ENCODE measurements at places on chromosomes 4 and X.
A peak's percentile ranks its signal among the peaks of the same experiment; 100 is the strongest.

GRCh38 chr4:53586121-53586816, 5.0 kb downstream of the LNX1 start:
- DNase-seq: no peak

DNA sequence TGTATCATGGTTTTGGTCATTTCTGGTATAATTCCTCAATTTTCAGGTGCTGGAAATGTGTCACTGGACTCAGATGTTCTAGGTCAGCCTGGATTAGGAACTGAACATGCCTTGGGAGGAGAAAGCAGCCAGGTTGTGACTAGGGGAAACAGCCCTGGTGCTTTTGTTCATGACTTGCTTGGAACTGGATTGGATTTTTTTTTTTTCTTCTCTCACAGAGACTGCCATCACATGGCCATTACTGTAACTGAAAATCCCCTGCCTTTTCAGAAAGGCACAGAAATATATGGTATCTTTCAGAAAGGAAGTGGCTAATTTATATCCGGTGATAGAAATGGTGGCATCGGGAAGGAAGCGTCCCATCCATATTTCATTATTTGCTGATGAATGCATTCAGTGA, 34.6 kb downstream of the SEPTIN11 start:
- DNase-seq: no peak

DNA sequence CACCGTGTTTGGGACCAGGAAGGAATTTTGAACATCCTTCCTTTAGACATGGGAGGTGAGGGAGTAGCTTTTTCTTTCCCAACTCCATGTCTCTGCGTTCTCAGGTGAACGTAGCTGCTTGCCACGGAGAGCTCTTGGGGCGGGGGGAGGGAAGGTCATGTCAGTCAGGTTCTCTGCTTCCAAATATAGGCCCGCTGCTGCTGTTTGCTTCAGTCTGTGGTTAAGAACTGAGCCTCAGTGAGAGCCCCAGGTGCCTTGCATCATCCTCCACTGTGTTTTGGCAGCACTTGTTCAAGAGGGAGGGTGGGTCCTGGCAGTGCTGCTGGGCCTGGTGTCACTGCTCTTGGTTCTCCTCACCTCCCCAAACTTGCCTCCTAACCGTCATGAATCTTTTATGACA, 46.5 kb downstream of the HADH start:
- no peak for DNase-seq

DNA sequence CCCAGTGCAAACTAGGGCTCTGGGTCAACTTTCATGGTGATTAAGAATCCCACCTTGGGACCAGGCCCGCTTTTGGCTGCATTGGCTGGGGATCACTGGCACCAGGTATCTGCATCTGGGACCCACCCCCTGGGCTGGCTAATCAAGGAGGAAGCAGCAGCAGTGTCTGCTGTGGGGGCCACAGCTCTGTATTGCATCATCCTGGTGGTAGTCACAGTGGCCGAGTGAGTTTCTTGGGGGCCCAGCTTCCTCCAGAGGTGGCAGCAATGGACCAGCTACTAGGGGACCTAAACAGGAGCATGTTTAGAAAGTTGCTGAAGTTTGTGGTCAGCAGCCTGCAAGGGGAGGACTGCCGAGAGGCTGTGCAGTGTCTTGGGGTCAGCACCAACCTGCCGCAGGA, 15.7 kb downstream of the LNX1 start:
- DNase-seq: no peak

GRCh38 chr4:112416464-112416863, 99.5 kb downstream of the NEUROG2 start:
- DNase-seq: no peak

GRCh38 chr4:155961575-155961974, 7.9 kb upstream of the CTSO start:
- DNase-seq: no peak

GRCh38 chrX:9342561-9343051, 122.3 kb upstream of the TBL1X start:
- DNase-seq: peak; percentile 45

DNA sequence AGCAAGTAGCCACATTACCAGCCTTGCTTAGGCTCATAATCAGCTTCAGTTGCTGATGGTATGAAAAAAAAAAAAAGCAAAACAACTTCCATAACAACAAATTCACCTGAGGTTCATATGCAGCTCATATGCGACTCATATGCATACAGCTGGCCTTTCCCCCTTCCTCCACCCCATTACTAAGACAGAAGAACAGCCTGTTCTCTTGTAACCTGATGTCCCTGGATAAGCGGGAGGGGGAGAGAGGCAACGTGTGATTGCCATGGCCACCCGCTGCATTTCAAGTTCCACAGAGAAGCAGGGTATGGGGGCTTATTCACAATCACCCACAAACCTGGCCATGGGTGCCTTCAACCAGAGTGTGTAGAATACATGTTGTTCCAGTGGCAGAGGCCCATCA, 95.1 kb upstream of the DGKK start:
- no peak for DNase-seq

GRCh38 chr4:3364634-3365314, 72.0 kb downstream of the RGS12 start:
- DNase-seq: no peak

DNA sequence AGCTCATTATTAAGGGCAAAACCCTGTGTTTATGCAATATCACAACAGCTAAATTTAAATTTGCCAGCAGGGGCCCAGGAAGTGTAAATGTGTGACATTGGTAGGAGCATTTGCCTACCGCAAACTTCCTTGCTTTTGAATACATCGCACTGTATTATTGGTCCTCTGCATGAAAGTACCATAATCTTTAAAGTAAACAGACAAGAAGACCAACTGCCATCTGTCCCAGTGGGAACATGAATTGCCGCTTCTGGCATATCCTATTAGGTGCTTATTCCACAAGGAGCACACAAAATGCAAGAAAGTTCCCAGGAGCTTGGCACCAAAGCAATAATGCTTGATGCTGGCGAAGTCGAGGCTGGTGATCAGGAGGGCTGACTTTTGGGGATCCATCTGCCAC, 51.3 kb downstream of the SOD3 start:
- DNase-seq: no peak

- no peak for DNase-seq
These were observed 251.1 kb upstream of the DIAPH2 start for GRCh38 chrX:96433409-96434077.

DNA sequence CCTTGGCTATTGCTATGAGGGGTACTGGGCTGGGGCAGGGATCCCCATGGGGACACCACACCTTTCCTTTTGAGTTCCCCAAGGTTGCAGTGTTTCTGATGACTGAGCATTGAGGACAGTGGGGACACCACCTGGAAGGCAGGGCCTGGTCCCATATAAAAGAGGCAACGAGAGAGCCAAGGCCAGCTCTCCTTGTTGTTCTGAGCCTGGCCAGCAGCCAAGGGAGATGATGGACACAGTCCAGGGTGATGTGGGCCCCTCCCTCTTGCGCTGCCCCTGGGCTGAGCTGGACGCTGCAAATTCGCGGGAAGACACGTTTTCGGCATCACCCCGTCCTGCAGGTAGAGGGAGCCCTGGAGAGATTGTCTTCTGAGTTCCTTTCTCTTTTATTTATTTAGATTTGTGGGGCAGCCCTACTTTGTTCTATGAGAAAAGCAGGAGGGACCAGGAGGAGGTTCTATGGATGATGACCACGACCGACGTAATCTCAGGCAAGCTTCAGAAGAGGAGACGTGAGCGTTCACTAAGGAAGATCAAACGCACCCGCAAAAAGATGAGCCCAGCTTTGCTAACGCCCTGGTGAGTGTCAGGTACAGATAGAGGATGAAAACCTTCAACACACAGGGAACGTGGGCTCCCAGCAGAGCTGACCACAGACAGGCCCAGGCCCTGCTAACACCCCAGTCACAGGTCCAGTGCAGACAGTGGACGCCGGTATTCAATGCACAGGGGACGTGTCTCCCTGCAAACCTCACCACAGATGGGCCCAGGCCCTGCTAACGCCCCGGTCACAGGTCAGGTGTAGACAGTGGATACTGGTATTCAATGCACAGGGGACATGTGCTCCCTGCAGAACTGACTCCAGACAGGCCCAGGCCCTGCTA, 97.4 kb downstream of the SHOX start:
- DNase-seq: no peak

DNA sequence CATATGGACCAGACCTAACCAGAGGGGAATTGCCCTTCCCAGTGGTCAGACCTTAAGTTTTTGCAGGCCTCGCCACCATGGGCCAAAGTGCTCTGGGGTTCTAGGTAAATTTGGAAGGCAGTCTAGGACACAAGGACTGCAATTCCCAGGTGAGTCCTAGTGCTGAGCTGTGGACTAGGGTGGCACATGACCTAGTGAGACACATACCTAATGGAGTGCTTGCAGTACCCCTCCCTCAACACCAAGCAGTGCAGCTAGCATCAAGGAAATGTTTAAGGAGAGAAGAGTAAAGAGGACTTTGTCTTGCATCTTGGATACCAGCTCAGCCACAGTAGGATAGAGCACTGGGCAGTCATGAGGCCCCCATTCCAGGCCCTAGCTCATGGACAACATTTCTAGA, 60.8 kb downstream of the BRCC3 start:
- no peak for DNase-seq

DNA sequence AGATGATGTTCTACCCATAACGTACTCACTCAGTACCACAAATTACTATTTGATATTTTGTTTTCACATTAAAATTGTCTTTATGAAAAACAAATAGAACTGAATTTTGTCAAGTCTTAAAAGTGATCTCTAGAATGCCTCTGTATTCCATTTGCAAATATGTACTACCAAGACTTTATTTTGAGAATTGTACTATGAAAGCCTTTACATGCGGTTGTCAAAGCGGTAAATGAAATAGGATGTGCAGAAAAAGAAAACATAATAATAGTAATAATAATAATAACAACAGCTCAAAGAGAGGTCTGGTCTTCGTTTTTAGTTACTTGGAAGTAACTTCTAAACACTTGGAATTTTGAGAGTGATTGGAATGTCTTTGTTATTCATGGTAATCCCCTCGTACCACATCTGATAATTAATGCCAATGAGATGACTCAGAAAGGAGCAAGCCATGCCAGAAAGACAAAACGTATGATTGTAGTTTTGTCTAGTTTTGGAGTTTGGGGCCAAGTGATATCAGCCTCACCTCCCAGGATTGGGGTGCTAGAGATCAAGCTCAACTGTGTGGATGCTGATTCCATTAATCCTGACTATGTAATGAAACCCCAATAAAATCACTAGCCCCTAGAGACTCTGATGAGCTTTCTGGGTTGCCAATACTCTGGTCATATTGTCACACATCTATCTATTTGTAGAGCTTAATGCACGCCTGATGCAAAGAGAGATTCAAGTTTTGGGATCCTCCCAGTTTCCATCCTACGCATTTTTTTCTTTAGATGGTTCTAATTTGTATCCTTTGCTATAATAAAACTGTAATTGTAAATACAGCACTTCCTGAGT, 20.2 kb upstream of the CTSO start:
- DNase-seq: no peak

DNA sequence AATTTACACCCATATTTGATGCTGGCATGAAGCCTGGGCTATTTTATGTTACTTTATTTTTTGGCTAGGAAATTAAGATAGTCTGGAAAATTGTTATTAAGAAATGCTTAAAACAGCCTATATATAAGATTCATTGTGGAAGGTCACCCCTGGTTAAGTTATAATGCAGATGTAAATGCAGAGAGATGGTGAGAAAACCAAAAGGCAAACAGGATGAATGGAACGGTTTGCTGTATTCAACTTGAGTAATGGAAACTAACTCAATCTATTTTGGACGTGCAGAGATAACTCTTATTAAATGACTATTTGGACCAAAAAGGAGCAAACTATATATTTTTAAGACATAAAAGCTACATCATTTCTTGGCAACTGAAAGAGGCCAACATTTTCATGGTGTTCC, 446.3 kb upstream of the FRG1 start:
- no peak for DNase-seq

DNA sequence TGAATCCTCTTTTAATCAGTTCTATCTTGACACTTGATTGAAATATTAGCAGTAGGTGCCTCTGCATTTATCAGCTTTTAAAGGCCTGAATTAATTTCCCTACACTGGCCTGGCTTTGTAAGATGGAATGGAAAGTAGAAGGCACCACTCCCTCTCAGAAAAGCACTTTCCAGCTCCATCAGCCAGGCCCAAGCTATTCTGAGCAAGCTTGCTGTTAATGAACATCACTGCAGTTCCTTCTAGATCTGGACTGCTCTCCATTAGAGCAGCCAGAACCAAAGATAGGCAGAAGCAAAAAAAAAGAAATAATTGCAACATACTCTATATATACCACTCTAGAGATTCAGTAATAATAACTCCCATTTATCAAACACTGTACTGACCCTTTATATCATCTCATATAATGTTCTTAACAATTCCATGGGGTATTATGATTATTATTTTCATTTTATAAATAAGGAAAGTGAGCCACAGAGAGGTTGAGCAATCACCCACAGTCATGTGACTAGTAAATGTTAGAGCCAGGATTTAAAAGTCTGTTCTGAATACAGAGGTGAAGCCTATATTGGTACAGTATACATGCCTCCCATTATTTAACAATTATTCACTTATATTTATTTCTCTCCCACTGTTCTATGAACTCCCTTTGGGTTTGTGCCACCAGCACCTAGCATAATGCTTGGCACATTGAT, 39.4 kb upstream of the GPC3 start:
- DNase-seq: no peak

GRCh38 chr4:4948370-4948769, 70.9 kb downstream of the CYTL1 start:
- no peak for DNase-seq

DNA sequence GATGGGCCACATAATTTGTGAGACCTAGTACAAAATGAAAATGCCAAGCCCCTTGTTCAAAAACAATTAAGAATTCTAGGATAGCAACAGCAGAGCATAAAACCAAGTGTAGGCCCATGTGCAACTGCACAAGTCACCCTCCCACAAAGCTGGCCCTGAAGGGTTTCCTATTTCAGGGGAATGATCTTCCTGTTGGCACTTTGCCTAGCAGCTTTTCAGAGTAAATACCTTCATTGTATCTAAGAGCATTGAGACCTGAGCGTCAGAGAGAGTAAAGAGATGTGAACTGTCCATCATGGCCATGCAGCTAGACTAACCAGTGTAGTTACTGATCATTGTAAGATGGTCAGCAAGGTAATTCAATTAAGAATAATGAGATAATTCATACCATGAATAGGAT, 113.6 kb downstream of the CNKSR2 start:
- no peak for DNase-seq

- no peak for DNase-seq
These were observed 40.3 kb downstream of the PDGFC start for GRCh38 chr4:156931267-156931666.

DNA sequence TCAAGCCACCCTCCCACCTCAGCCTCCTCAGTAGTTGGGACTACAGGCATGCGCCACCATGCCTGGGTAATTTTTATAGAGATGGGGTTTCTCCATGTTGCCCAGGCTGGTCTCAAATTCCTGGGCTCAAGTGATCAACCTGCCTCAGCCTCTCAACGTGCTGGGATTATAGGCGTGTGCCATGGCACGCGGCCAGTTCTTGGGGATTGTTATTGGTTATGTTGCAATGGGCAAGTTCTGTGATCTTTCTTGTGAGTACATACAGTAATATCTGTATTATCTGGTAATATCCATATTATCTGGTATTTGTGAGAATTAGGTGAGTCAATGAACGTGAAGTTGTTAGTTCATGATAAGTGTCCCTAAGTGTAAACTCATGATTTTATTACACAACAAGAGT, 90.3 kb upstream of the TBL1X start:
- DNase-seq: no peak

- DNase-seq: no peak
These were observed 79.5 kb downstream of the RASGEF1B start for GRCh38 chr4:81392164-81392563.

All from NCI-H1417 treated with DMSO at 0.1 percent for 48 hours (cell line).